ENCODE measurements at places on chromosomes 5 and 9.

- DNase-seq, result no peak
These were observed 497.7 kb upstream of the WWC1 start for GRCh38 chr5:167793700-167794099.

GRCh38 chr5:172055996-172056395 lies 49.6 kb upstream of the FBXW11 start:
- DNase-seq, result no peak

- DNase-seq, result no peak
These were observed 267.7 kb upstream of the SMARCA2 start for GRCh38 chr9:1747417-1747967.

- no peak for DNase-seq
These were observed 162.0 kb downstream of the SLC25A46 start for GRCh38 chr5:110900829-110901228.

GRCh38 chr9:121326901-121327613 lies 43.0 kb downstream of the STOM start:
- DNase-seq, result no peak
